ENCODE measurements at places on chromosomes 7 and 10.
A peak's percentile ranks its signal among the peaks of the same experiment; 100 is the strongest.

- no peak for DNase-seq
Measured at GRCh38 chr7:44324481-44325200, 753 bp downstream of the CAMK2B start.

- no peak for DNase-seq
Measured at GRCh38 chr7:133778472-133778871, 348.7 kb upstream of the LRGUK start.

GRCh38 chr7:157576415-157576814 is 239.6 kb downstream of the DNAJB6 start:
- no peak for DNase-seq

GRCh38 chr7:110007320-110008063 is 1083.4 kb upstream of the LRRN3 start:
- no peak for DNase-seq

DNA sequence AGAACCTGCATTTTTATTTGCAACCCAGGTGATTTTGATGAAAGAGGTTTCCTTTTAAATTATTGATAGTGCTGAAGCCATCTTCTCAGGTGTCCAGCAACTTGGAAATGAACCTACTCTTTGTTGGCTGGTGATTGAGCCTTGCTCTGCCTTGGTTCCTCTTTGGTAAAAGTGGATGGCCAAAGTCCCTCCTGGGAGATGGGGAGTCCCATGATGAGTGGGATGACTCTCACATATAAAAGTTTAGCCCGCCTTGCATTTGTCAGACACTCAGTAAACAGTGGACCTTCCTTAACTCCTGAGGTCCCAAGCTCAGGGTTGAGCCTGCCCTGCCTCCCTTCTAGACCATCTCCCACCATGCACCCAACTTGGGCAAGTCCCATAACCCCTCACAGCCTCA is 28.9 kb upstream of the KAT6B start:
- no peak for DNase-seq

DNA sequence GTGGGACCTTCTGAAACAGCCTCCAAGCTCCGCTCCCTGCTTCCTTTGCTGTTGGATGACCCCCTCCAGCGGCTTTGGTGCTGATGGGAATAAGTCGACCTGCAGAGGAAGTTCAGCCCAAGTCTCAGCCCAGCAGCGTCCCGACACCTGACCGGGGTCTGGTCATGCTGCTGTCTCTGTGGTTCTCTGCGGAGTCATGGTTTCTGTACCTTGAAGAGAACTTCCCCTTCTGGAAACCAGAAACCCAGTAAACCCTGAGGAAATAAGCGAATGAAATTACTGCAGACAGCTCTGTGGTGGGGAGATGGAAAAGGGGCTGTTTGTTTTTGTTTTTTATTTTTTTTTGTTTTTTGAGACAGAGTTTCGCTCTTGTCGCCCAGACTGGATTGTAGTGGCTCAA is 18.3 kb upstream of the ZNF12 start:
- no peak for DNase-seq

GRCh38 chr10:12533151-12533550 is 183.8 kb downstream of the CAMK1D start:
- DNase-seq = no peak

- peak; percentile 21 for DNase-seq
Measured at GRCh38 chr10:122245136-122245535, 26.0 kb upstream of the BTBD16 start.

- no peak for DNase-seq
Measured at GRCh38 chr10:63217120-63217605, 84.0 kb downstream of the NRBF2 start.

GRCh38 chr7:154509192-154509591 is 457.0 kb downstream of the DPP6 start:
- no peak for DNase-seq

- no peak for DNase-seq
Measured at GRCh38 chr7:101402081-101402779, 39.6 kb downstream of the COL26A1 start.

DNA sequence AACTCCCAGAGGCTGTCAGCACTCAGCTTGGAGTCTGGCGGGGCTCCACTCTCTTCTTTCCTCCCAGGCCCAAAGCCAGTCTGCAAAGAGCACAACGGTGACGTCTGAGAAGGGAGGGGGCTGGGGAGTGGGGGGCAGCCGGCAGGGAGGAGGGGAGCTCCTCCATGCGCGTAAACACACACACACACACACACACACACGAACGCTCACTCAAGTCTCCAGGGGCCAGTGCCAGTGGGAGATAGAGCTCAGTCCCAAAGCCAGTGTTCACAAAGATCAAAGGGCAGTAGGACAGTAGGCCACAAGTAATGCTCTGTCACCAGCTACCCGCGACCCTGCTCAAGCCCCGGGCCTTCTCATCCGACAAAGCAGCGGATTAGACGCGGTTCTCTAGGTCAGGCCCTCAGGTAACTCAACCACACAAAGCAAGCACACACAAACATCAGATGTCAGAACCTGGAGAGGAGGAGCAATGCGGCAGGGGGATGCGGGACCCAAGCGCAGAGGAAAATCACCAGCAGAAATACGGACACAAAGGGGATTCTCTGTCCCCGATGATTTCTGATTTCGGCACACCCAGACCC is 19.9 kb downstream of the TCAF1 start:
- DNase-seq = no peak

DNA sequence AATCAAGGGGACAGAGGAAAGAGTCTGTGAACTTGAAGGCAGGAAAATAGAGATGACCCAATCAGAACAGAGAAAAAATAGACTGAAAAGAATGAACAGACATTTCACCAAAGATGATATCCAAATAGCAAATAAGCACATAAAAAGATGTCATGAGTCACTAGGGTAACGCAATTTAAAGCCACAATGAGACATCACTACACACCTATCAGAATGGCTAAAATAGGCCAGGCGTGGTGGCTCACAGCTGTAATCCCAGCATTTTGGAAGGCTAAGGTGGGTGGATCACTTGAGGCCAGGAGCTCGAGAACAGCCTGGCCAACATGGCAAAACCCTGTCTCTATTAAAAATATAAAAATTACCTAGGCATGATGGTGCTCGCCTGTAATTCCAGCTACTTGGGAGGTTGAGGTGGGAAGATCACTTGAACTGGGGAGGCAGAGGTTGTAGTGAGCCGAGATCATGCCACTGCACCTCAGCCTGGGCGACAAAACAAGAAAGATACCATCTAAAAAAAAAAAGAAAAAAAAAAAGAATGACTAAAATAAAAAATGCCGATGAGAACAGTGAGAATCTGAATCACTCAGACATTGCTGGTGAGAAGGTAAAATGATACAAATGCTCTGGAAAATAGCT is 100.9 kb downstream of the LHPP start:
- DNase-seq = no peak

- no peak for DNase-seq
Measured at GRCh38 chr7:44639671-44640321, 33.4 kb downstream of the OGDH start.

- no peak for DNase-seq
Measured at GRCh38 chr7:64686493-64687184, 20.7 kb downstream of the ZNF107 start.

- no peak for DNase-seq
Measured at GRCh38 chr10:108112218-108112617, 947.7 kb upstream of the SORCS1 start.

GRCh38 chr7:13016036-13016581 is 328.7 kb downstream of the ARL4A start:
- DNase-seq = no peak

GRCh38 chr7:134587750-134588149 is 38.8 kb downstream of the AKR1B15 start:
- DNase-seq = no peak

DNA sequence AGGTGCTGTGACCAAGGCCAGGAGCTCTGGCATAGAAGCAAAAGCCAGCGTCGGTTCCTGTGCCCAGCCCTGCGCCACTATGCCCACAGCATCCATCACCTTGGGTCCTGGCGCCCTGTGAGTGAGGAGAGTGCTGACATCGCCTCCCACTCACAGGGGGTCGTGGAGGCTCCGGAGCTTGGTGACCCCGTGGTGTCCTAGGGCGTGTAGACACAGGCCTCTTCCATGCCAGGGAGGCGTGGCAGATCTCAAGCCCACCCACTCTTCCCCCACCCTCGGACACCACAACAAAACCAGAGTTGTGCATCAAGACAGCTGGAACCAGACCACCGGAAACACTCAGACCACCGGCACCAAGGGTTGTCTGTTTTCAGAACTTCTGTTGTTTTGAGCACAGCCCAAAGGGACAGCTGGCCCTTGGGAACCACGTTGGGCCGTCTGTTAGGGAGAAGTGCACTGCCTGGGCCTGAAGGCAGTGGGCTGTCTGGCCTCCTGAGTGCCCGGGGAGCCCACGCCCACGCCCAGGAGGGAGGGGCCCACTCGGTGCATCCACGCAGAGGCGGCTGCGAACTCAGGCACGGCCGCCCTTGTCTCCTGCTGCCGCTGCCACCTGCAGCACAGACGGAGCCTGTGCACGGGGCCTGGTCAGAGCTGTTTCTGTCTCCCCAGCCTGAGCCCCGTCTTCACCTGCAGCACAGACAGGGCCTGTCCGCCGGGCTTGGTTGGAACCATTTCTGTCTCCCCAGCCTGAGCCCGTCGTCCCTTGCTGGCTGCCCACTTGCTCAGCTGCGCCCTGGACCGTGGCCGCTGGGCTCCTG is 106.3 kb downstream of the INPP5A start:
- no peak for DNase-seq

DNA sequence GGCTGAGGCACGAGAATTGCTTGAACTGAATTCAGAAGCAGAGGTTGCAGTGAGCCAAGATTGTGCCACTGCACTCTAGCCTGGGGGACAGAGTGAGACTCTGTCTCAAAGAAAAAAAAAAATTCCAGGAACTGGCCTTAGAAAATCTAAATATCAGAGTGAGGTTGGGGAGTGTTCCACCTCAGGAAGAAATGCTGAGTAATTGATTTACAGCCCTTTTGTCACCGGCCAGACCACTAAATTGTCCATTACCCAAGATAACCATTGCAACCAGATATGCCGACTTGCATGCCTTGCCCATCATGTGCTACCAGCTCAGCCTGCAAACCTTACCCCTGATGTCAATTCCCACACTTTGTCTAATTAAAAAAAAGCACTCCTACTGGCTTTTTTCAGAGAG is 42.4 kb downstream of the CRCP start:
- no peak for DNase-seq

DNA sequence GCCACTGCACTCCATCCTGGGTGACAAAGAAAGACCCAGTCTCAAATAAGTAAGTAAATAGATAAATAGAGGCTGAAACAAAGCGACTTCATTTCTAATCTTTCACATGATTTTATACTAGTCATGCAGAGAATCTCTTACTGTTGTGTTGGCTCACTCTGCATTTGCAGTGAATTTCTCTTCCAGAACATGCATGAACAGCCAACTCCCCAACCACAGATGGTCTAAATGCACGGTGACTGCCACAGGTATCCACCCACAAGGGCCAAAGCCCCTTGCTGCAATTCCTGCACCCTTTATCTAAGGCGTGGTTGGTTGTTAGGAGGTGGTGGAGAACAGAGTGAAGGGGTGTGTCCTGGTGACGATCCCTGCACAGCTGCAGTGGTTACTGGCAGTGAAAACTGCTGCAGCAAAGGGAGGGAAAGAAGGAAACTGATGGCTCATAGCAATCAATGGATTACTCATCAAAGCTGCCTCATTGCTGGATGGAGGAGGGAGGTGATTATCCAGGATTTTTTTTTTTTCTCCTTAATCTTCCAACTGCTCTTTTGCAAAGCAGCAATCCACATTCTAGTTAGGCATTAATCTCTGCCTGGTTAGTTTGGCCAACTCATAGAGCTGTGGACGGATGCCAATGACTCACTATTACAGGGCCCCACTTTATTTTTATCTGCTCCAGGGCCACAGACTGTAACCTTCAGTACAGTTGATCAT is 50.6 kb downstream of the PRTFDC1 start:
- DNase-seq = no peak

DNA sequence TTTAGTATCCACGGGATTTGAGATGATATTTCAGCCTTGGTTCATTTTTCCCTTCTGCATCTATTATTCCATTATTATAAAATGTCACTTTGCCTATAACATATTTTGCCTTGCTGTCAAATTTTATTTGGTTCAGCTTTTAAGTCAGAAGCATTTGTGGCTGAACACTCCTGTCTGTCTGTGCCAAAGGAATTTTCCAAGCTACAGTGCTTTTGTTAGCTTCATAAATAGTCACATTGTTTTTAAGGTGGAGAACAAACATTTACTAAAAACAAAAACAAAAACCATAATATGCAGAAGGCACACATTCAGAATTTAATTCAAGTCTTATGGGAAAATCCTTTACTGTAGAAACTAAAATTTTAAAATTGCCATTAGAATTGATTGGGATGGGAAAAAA is 33.8 kb upstream of the ELMO1 start:
- DNase-seq = no peak

GRCh38 chr7:67654642-67655041 is 658.0 kb downstream of the TYW1 start:
- DNase-seq = no peak

DNA sequence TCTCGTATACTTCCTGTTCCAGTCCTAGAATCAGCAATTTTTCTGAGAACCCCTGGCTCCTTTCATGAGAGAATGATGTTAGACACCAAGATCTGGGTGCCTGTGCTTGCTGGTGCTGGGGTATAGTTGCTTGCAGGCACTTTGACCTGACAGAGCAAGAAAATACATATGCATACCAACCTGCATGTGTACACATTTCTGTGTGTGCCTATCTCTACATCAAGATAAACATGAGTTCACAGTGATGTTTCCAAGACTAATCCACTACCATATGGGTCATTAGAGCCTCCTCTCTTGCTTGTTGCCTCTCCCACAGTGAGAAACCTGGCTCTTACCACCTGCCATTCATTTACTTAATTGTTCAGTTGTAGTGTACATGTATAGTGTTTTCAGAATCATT is 229.1 kb upstream of the IGFBP3 start:
- DNase-seq = no peak

DNA sequence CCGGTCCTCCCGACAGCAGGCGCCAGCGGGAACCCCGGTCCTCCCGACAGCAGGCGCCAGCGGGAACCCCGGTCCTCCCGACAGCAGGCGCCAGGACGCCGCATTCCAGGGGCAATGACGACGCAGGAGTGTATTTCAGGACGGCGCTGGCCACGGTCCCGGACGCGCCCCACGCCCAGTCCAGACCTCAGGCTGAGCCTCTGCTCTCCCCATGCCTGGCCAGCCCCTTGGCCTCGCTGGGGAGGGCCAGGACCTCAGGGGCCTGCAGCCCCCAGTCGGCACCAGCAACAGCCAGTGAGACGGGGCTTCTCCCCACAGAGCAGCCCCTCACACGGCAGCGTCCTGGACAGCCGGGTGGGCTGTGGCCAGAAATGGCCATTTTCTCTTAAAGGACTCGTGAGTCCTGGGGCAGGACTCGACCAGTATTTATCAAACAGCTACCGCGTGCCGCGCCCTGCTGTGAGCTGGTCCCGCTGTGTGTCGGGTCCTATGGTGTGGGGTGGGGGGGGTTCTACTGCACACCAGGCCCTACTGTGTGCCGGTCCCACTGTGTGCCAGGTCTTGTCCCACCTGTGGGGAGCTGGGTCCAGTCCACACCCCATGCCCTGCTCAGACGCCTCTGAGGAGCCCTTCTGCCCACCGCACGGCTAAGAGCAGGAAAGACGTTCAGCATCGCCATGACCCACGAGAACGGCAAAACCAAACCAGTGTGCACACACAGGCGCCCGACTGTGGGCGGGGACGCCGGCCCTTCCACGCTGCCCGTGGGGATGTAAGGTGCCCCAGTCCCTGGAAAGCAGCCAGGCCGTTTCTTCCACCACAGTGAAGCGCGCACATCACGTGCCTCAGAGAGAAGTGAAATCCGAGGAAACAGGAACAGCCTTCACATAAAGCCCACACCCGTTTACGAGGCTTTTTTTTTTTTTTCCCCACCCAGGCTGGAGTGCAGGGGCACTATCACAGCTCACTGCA is 33.3 kb downstream of the GET4 start:
- DNase-seq = no peak
